ENCODE measurements at places on chromosomes 2 and 18. TPM values are rescaled to one million over a fixed set of nuclear protein-coding genes. Genes with fewer than 3 reads are reported as not detected.

OSBPL6 gene
- total RNA-seq = not detected

ELOA2 gene
- total RNA-seq = not detected

CNTNAP5 gene
- not detected for total RNA-seq

HOXD3 gene
- not detected for total RNA-seq

FAHD2B gene
- 33.3 TPM for total RNA-seq

SH3BP4 gene
- total RNA-seq = 0.22 TPM

IGFBP2 gene
- 0.73 TPM for total RNA-seq

DNA sequence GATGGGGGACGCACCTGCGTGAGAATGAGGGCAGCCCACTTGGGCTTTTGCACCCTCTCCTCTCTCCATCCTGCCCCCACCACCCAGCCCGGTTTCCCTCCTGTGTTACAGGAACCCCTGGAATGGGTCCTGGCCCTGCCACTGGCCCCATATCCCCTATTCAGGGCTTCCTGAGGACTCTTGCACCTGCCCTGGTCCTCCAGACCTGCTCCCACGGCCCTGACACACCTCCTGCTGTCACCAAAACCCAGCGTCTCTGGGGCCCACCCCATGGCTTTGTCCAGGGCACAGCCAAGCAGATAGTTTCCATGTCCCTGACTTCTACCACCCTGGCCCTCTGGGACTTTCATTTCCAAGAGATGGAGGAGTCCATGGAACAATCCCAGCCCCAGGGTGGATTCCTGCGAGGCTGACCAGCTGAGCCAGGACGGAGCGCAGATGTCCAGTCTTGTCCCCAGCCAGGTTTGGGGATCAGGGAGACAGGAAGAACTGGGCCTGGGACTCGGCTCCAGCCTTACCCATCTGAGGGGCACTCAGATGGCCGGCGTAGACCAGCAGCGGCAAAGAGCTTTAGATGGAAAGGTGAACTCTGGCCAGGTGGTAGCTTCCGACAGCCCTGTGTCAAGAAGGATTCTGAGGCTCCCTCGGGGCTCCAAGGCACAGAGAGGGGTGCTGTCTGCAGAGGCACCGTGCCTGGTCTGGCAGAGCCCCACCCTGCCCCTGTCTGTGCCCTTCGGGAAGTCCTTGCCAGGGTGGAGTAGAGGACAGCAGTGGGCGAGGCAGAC, 12.0 kb downstream of the GPR35 start:
- no peak for DNase-seq

DNA sequence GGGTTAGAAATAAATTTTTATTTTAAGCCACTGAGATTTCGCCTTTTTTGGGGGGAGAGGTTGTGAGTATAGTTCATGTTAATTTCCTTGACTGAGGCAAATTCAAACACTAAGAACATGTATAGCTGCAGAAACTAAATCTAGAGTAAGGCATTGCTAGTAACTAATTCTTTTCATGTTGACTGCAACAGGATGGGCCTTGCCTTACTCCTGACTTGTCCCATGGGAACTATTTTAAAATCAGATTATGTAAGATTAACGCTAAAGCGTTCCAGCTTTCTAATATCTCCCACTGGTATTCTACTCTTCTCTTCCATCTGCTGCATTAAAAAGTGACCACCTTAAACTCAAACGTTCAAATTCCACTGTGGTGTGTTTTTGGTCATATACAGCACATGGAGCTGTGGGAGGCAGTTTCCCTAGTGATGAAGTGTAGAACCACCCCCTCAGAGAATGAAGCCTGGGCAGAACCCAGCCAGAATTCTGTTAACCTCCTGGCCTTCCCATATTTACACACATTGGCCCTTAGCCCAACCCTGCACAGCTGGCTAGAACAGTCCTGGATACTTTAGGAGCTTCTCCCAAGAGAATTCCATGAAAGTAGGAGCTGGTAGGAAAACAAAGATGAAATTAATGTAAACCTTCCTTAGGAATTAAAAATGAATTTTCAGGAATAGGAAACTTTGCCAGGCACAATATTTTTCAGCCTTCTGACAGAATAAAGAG, 687.8 kb downstream of the SLC4A3 start:
- no peak for DNase-seq

DNA sequence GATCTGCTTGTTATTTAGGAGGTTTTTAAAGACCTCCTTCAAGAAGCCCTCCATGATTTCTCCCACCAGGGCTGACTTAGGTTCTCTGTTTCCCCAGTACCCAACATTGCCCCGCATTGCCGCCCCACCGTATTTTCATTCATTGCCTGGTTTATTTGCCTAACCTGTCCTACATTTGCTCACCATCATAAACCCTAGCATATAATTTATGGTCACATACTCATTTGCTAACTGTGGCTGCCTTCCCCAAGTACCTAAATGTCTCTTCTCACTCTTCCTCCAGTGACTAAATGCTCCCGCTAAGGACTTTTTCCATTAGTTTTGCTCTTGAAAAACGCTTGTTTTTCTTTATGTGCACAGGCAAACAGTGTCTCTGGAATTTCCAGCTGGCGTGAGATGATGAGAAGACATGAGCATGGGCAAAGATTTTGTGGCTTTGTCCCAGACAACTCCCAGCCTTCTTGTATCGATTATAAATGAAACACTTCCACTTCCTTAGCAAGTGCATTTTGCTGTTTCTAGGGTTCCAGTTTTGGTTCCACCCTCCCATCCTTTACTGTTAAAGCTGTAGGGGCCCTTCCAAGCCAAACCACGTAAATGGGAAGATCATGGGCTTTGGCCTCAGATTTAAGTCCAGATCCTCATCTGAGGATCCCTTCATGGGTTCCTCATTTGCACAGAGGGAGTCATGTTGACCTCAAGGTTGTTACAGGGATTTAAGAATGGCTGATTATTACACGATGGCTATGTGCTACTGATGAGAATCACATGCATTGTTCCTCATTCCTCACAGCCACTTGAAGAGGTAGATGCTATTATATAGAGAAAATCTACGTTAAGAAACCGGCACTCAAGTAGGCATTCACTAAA, 21.0 kb upstream of the ARMC9 start:
- no peak for DNase-seq

DNA sequence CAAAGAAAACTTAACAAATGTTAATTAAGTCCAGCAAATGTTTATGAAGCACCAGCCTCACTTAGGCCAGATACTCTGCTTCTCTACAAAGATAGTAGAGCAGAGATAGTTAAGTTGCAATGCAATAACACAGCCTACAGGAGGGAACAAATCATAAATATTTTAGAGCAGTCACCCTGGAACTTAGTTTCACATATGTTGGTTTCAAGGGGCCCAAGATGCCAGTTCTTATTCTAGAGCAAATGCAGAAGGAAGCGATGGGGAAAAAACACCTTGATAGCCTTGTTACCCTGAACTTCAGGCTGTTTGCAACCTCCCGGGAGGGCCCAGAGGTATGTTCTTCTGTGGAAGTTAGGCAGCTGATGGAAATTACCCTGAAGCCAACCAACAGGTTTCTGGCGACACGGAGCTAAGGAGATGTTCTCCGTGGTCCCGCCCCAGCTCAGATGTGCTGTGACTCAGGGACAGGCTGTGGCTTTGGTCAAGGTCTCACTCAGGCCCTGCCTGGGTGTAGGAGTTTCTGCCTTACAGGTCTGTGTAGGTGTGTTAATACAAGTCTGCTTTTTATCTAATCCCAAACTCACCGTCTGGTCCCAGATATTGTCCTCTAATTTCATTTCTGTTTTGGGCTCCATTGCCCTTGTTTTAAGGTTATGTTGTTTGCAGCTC, 3.8 kb downstream of the CTIF start:
- DNase-seq = no peak

DNA sequence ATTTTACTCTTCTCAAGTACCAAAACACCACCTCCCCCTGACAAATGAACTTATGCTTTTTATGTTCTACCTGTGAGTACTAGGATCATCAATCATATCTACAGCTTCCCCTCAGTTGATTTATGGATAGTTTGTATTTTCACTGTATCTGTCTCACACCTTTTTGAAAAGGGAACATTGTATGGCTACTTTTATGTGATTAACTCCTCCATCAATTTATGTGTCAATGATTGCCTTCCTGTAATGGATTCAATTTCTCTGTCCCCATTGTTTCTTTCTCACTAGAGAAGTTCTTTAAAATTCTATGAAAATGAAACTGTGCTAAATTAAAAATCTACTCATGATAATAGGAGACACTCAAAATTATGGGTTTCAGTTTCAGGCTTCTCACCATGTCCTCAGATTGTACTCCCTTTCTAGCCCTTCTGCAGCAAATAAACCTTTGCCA, 935.0 kb downstream of the TRIB2 start:
- no peak for DNase-seq

DNA sequence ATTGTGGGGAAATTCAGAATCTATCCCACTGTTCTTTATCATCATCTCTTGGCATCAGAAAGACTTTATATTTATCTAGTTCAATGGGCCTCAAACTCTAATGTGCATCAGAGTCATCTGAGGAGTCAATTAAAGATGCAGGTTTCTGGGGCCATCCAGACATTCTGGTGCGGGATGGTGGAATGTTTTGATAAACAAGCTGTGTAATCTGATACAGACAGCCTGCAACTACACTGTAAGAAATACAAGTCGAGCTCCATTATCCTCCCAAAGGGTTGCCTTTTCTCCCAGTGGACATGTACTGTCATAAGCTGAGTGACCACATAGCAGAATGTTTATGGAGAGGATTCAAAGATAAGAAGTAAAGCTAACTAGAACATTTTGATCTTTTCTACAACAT, 515.3 kb upstream of the DCC start:
- DNase-seq = no peak

DNA sequence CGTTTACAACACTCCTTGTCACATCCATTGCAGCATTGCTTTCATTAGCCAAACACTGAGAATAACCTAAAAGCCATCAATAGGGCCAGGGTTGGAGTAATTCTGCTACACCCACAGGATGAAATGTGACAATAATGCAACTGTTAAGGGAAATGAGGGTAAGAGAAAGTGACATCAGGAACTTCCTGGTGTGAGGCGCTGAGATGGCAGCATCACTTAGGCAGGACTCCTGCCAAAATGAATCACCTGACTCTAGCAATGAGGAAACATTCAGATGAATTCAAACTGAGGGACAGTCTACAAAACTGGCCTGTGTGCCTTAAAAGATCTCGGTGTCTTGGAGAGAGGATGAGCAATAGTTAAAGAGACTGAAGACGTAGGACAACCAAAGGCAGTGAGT, 115.6 kb upstream of the AGAP1 start:
- DNase-seq = no peak

Data from CD8-positive, alpha-beta T cell (primary cell).